SK-N-DZ (cell line): ENCODE measurements at places on chromosomes 3 and 15.

GRCh38 chr3:123119388-123119787, 52.6 kb downstream of the PDIA5 start:
- no peak for DNase-seq

DNA sequence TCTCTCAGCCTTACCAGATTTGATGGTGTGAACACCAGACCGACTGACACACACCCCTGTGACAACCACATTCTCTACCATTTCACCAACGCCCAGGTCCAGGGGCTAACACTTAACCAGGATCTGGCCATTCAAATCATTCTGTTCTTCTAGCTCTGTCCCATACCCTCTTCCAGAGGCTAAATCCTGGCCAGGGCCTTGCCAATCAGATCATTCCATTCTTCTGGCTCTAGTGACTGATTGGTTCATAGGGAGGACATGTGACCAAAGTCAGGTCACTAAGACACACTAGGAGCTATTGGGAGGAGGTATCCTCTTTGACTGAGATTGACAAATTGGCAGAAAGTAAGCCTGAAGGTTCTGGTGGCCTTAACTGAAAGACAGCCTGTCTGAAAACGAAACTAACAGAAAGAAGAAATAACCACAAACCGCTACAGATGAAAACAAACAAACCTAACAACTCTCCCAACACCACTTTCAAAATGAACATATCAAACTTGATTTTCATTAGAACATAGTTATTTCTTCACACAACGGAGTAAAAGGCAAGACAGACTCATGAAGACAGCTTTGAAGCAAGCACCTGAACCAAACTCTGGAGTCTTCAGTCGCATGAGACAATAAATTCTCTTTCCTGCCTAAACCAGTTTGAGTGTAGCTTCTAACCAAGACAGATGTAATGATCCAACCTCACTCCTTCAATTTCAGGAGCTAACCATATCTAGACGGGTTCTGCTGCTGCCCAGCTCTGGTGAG, 68.5 kb downstream of the TRANK1 start:
- DNase-seq = no peak

- no peak for DNase-seq
Measured at GRCh38 chr15:101045835-101046691, 126.9 kb downstream of the LRRK1 start.

DNA sequence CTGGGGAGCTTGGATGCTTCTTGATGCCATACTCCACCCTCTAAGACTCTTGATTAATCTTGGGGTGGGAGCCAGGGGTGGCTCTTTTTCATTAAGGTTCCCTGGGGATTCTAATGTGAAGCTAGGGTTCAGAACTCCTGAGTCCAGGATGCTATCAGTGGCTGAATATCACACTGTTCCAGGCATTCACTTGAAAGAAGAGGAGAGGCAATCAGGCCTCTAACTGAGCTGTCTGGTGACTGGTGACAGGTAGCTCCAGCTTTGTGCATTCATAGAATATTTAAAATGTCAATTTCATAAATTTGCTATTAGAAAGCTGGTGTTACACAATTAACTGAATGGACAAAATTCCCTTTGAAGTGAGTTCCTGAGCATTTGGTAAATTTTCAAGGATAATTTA, 139.0 kb downstream of the CHDH start:
- DNase-seq = no peak

GRCh38 chr3:1611824-1612223, 486.8 kb upstream of the CNTN4 start:
- DNase-seq = no peak

GRCh38 chr15:74823324-74823723, 3.1 kb upstream of the CPLX3 start:
- DNase-seq = peak; percentile 54

GRCh38 chr3:63753567-63753966, 65.5 kb upstream of the C3orf49 start:
- DNase-seq = no peak

DNA sequence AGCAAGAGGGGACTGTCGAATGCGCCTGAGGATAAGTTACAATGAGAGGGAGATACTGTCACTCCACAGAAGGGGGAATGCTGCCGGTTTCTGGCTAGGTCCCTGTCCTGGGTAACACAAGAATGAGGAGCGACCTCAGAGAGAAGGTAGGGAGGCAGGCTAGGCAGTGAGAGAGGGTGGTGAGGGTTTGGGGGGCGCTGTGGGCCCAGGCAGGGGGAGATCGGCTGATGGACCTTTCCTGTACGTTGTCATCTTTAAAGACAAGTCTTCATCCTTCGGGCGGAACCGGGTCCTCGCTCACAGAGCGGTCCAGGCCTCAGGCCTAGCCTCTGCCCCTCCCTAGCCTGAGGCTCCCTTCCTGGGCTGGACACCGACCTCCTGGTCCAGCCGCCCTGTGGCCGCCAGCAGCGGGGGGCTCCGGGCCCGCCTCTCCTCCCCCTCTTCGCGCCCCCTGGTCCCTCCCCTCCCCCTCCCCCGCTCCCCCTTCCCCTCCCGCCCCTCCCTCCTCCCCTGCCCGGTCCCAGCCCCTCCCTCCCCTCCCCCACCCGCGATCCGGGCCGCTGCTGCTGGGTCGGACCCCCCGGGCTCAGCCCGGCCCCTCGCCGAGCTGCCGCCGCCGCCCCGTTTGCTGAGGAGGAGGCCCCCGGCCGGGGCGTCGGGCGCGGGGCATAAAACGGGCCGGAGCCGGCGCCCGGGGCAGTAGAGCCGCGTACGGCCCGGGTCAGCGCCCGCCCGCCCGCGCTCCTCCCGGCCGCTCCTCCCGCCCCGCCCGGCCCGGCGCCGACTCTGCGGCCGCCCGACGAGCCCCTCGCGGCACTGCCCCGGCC, at the start of gene CHRD:
CHRD (plus strand) TSS at position 697 of the 827 bp plus-strand sequence. CDS start 265 bp downstream, outside the sequence.
- no peak for DNase-seq

DNA sequence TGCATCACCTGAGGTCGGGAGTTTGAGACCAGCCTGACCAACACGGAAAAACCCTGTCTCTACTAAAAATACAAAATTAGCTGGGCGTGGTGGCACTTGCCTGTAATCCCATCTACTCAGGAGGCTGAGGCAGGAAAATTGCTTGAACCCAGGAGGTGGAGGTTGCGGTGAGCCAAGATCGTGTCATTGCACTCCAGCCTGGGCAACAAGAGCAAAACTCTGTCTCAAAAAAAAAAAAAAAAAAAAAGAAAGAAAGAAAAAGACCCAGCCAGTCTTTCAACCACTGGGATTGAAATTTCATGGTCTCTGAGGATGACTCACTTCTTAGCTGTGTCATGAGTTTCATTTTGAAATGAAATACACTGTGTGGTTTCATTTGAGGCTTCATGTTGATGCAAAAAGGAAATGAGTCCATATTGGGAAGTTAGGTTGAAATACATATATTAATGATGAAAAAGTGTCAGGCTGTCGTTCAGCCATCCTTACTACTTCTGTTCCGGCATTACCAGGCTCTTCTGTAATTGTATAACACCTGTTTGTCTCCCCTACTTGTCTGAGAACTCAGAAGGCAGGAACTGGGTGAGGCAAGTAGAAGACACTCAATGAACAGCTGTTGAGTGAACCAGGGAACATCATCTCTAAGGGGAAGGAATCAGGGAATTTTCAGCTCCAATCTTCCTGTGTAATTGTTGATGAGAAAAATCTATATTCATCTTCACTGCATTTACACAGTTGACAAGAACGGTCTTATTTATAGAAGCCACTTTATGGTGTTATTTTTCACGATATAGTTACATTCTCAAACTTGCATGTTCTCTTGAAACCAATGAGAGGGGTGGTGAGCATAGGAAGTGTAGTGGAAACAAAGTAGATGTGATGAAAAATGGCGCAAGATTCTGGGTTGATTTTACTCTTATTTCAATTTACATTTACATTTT, 87.4 kb downstream of the NFKBIZ start:
- DNase-seq = no peak

DNA sequence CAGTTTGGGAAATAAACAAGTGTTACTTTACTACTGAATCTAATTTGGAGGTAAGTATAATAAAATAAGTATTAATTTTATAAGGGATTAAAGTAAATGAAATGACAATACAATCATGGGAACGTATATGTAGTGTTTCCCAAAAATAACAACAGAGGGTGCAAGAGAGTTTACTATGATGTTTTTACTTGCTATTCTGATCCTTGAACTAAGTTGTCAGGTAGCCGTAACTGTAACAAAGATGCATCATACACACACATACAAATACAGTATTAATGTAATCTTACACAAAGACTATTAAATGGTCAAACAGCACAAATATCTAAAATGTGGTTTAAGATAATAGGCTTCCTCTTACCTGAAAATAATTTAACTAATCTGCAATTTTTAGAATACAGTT, 311.4 kb downstream of the TBC1D5 start:
- peak; percentile 37 for DNase-seq

- DNase-seq = no peak
Measured at GRCh38 chr3:24359645-24360462, 134.8 kb downstream of the THRB start.

GRCh38 chr3:65196663-65197062, 508.9 kb upstream of the ADAMTS9 start:
- DNase-seq = no peak

DNA sequence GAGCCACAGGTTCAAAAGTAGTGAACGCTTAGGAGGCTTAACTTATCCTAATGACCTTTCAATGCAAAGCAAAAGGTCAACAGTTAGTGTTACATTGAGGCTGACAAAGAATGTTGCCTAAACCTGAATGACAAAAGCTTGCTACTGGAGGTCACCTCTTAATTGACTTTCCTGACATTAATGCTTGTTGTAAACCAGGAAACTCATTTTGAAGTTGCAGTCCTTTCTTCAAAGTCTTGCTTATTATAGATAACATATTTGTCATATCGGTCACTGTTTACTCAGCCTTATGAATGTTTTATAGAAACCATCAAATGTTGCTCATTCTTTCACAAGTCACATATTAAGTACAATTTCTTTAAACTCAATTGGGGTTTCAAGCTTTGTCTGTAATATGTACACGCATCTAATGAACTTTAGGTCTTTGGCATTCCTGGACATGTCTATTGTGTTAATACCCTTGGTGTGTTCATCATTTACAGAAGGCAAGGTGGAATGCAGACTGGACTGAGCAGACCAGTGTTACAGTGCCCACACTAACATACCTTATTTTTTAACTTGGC, 488.2 kb upstream of the NECTIN3 start:
- no peak for DNase-seq

DNA sequence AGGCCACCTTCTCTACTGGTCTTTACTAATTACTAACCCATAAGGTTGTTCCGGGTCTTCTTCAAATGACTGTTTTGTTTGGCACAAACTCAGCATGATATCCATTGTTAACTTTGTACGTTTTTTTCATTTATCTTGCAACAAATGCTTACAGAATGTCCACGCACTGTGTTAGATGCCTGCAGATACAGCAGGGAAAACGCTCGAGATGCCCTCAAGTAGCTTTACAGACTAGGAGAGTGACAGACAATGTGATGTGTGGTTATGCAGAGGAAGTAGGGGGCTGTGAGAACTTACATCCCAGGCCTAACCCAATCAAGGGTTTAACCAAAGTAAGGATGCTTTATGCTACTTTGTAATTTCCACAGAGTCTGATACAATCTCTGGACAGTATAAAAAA, 949 bp upstream of the RFC4 start:
- DNase-seq = no peak

GRCh38 chr15:69666921-69667811, 214.5 kb downstream of the RPLP1 start:
- no peak for DNase-seq

GRCh38 chr3:114626751-114627150, 332.9 kb downstream of the TIGIT start:
- DNase-seq = no peak

- DNase-seq = no peak
Measured at GRCh38 chr3:55269096-55269495, 218.0 kb downstream of the WNT5A start.

- no peak for DNase-seq
Measured at GRCh38 chr15:41941644-41942415, 30.5 kb downstream of the EHD4 start.

GRCh38 chr3:53144862-53145712, 14.9 kb upstream of the RFT1 start:
- no peak for DNase-seq

DNA sequence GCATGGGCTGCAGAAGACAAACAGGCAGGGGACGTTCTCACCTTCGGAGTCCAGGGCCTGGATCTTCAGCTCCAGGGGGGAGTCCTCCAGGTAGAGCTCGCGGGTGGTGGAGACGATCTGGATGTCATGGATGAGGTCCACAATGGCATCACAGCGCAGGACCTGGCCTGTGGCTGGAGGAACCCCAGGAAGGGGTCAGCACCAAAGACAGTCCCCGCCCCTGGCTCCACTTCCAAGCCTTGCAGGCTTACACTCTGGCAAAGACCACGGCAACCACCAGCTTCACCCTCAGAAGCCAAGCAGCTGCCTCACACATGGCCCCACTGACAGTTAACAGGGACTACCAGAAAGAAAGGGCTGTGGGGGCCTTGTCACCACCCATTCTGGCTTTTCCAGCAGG, 22.8 kb downstream of the NUP210 start:
- no peak for DNase-seq

DNA sequence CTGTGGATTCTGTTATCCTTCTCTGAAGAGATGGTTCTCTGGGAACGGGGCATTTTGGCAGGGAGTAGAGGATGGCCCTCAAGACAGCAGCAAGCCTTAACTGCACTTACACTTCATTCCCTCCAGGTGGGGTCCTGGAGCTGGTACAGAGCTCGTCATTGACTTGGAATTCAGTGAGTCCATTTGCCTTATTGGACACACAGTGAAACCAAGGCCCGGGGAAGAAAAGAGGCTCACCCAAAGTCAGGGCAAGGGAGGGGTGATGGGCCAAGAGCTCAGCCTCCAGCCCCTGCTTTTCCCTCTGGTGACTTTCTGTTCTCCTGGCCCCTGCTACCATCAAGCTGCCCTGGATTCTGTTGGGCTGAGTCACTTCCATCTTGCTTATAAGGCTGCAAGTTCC, 125.6 kb downstream of the ETFA start:
- DNase-seq = peak; percentile 56

DNA sequence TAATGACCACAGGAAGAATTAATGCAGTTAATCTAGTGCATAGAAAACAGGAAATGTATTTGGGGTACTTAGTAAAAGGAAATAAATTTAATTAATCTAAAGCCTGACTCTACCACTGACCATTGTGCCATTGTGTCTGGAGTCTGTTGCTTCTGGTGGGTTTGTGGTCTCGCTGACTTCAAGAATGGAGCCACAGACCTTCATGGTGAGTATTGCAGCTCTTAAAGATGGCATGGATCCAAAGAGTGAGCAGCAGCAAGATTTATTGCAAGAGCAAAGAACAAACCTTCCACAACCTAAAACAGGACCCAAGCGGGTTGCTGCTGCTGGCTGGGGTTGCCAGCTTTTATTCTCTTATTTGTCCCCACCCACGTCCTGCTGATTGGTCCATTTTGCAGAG, 711.5 kb upstream of the LMCD1 start:
- no peak for DNase-seq
